SHP77 (cell line): ENCODE measurements at places on chromosomes 7 and 10.

DNA sequence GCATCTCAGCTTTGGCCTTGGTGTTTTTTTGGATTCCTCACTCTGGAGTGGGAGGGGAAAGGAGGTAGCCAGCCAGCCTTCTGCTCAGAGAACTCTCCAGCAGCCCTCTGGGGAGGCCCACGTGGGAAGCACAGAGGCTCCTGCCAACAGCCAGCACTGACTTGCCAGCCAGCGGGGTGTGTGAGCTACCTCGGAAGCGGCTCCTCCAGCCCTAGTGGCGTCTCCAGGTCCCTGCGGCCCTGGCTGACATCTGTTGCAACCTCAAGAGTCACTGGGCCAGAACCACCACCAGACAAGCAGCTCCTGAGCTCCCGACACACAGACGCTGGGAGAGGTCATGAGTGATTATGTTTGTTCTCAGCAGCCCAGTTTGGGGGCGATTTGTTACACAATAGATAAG is 180.2 kb upstream of the FZD8 start:
- no peak for DNase-seq

GRCh38 chr10:112092519-112092918 is 91.0 kb downstream of the GPAM start:
- DNase-seq = no peak

DNA sequence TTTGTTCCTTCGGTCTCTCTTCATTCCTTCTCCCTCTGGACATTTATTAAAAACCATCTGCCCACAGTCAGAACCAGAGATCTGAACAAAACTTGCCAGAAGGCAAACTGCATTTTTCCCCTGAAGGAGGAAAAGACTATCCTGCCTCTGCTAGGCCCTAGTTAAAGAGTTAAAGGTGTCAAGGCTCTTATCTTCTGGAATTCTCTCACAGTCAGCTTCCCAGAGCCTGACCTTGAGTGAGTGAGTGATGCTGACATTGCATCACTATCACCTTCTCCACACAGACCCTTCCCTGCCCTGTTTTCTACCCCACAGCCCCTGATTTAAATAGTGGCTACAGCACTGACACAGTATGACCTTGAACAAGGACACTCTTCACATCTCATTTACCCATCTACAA is 16.4 kb downstream of the FRMPD2 start:
- no peak for DNase-seq

DNA sequence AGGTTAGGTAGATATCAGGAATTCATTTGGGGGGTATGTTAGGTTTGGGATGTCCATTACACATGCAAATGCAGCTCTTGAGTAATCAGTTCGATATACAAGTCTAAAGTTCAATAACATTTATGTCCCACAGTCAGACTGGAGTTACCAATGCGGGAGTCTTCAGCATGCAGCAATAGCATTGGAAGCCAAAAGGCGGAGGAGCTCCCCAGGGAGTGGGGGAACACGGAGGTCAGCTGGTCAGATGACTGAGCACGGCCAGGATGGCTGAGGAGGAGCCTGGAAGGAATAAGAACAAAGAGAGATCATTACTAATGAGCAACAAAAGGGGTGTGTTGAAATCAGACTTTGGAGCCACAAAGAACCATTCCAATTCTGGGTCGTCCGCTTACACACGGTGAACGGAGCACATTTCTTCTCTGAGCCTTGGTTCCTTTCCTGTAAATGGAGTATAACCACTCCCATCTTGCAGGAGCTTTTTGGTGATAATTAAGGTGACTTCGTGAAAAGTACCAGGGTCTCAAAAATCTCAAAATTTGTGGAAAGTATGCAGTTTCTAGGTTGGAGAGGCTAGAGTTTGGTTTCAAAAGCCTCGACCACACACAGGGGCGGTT is 478 bp upstream of the ZNF22 start:
- no peak for DNase-seq

DNA sequence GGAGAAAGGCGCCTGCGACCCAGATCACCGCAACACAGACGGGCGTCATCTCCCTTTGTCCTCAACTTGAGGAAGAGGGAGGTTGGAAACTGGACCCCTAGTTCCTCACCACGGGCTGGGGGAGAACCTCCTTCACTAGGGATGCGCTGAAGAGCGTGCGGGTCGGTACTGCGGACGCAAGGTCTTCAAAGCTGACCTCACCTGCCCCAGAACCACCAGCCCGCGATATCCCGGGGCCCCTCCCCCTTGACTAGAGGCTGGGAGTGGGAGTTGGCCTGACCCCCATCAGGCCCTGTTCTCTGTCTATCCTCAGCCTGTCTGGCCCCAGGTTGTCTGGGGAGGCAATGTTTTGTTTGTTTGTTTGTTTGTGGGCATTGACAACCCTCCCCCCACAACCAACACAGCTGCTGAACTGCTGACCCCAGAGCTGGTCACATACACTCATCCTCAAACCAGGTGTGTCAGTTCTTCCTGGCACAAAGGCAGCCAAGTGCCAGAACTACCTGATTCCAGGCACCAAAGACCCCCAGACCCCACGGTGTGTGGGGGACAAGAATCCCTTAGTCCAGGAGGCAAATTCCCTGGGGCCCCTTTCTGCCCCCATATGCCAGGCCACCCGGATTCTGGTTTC is 2.9 kb downstream of the NPM3 start:
- no peak for DNase-seq

DNA sequence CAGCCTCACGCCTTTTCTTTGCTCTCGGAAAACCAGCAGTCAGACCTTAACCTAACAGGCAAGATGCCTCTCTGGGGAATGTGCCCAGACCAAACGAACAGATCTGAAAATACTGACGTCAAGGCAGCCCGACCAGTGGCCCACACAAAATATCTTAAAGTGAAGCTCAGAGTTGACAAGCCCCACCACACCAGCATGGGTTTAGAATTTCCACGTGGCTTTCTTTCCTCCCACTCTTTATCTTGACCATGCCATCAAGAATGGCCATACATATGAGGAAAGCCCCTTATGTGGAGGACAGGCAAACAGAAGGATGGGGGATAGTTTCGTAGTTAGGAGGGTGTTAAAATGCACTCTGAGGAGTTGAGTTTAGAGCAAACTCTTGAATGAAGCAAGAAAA is 89.8 kb downstream of the MRPL32 start:
- no peak for DNase-seq

DNA sequence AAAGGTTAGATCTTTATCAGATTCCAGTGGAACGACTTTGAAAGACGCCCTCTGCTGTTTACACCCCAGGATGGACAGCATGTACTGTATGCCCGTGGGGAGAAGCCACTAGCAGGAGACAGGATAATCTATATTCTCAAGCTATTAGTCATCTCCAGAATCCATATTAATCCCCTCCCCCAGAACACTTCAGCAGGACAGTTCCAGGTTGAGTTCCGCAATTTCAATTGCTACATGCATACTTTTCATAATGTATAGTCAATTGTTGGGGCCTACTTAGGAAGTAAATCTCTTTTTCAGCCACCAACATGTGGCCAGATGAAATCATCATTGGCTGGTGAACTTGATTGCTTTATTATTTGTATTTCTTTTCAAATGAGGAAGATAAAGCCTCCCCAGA is 313.1 kb upstream of the SMIM30 start:
- DNase-seq = no peak

GRCh38 chr10:44069573-44069972 is 315.3 kb downstream of the CXCL12 start:
- DNase-seq = no peak

- no peak for DNase-seq
Observed at GRCh38 chr10:36236931-36237330, 594.8 kb upstream of the FZD8 start.

DNA sequence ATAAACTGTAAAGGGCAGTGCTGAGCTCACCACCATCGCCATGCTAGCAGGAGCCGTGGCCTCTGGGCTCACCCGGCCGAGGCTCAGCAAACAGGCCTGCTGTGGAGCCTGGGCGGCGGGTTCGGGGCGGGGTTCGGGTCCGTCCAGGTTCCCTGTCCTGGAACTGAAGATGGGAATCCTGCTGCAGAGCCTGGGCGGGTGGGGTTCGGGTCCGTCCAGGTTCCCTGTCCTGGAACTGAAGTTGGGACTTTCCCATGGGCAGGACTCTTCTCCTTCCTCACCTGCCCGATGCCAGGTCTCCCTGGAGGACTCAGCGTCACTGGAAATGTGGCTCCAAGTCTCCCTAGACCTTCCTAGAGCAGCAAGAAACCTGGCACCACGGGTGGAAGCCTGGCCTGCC is 36.6 kb downstream of the EN2 start:
- DNase-seq = no peak

GRCh38 chr10:50604049-50604640 is 19.6 kb downstream of the SGMS1 start:
- no peak for DNase-seq

DNA sequence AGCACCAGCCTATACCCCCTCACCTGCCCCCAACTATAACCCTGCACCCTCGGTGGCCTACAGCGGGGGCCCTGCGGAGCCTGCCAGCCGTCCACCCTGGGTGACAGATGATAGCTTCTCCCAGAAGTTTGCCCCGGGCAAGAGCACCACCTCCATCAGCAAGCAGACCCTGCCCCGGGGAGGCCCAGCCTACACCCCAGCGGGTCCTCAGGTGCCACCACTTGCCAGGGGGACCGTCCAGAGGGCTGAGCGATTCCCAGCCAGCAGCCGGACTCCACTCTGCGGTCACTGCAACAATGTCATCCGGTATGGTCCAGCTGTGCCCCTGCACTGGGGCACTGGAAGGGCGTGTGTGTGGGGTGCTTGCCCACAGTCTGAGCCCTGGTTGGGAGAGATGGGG is 40.0 kb upstream of the BMPR1A start:
- DNase-seq = no peak

DNA sequence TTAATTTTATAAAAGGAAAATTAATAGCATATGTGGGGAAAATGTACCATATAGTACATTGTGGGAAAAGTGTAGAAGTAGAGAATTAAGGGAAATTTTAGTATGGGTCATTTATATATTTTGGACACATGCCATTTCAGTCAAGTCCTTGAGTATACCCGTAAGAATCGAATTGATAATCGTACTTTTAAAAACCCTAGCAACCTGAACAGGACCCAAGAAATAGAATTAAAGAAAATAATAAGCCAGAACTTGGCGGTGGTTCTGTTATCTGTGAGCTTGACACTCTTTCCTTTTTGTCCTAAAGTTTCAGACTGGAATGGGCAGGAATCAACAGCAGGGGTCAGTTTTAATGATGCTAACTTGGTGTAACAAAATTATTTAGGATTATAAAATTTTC is 221.0 kb downstream of the CDK14 start:
- no peak for DNase-seq

DNA sequence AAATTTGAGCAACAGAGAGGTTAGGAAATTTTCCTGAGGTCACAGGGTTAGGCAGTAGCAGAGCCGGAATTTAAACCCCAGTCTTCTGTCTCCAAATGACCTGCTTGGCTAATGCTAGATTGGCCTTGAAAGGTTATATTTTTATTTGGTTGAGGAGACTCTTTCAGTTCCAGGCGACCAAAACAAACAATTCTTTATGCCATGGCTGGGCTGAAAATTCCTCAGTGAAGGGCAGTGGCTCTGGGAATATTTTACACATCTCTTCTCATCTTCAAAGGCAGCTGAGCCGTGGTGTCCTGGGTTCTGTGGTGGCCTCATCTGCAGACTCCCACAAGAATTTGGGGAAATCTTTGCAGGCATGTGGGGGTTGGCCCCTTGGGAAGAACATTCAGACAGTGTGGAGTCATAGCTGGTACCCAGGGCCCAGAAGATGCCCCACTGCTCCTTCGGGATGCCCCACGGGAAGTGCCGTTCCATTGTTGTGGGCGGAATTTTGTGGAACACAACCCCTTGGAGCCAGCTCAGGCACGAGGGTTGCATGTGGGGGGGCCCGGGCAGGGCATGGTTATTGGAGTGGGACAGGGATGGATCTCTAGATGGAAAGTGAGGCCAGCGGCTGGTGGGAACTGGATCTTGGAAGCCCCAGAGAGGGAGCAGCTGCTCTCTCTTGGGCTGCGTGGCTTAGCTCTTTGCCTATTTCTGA is 33.2 kb downstream of the RPS24 start:
- DNase-seq = no peak

DNA sequence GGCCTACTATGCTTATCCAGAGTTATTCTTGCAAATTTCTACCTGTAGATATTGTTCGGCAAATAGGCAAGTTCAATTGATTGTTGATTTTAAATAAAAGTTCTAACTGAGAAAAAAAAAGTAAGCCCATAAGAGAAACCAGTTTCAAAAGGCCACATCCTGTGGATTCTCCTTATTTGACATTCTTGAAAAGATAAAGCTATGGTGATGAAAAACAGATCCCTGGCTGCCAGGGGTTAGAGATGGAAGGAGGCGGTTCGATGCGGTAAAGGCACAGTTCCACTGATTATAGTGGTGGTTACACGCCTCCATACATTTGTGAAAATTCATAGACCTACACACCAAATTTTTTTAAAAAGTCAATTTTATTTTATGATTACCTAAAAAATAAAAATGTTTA is 347.8 kb downstream of the KCNMA1 start:
- no peak for DNase-seq

DNA sequence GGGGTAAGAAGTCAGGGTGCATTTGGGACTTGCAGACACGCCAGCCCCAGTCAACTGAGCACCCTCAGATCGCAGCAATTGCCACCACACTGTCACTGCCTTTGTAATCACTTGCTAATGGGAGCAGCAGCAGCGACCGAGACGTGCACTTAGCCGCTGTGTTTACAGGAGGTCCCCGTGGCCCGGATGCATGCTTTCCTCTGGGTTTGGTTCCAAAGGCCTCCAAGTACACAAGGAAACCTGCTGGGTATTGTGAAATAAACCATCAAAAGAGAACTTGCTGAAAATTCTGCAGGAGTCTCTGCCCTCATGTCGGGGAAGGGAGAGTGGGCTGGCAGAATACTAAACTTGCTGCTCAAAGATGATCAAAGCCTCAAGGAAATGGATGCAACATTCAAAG is 341.7 kb downstream of the DNAJB6 start:
- no peak for DNase-seq

- no peak for DNase-seq
Observed at GRCh38 chr10:12679636-12680035, 321.9 kb downstream of the CCDC3 start.

DNA sequence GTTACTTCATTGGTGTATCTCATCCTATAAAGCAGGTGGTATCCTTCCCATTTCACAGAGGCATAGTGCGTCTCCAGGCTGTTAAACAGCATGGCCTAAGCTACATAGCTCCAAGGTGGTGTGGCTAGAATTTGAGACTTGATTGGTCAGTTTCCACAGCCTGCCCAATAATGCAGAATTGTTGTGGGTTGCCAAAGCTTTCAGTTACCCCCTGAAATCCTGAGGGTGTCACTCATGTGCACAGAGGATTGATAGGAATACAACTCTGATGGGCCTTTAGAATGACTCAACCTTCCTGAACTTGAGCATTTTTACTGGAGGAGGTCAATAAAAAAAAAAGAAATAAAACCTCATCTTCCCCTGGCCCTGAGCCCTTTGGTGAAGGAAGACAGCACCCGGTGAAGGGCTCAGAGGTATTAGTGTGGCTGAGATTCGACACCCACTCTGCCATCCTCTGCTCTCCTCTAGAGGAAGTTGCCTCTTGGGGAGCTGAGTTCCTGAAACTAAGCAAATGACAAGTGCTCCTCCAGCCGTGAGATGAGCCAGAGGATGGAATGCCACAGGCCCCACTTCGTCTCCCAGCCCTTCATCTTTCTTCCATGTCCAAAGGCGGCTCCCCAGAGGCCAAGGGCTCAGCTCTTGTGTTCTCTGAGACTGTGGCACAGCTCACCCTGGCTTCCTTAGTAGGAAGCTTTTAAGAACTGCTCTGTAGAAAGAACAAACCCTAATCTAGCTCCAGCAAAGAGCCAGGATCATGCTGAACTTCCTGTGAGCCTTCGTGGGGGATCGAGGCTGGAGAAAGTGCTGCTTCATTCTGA is 1.0 kb downstream of the ACSL5 start:
- DNase-seq = no peak

- no peak for DNase-seq
Observed at GRCh38 chr7:13077466-13077865, 390.0 kb downstream of the ARL4A start.

GRCh38 chr7:21412410-21412851 is 15.5 kb upstream of the SP4 start:
- DNase-seq = no peak
